ENCODE measurements at places on chromosomes 6 and 20.

DNA sequence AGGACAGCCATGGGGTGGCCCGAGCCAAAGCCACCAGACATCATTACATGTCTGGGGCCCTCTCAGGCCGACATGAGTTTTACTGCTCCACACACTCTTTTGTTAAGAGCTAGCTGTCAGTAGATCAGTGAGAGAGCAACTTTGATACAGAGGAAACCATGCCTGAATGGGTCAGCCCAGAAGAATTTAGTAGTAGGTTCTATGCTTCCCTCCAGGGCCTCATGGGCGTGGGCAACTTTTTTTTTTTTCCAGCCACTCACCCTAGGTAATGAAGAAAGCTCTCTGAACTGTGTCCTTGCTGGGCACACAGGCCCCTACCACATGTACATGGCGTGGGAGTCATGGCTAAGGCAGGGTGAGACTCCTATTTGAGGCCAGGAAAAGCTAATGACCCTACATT is 38.8 kb downstream of the HLA-F start:
- no peak for DNase-seq

DNA sequence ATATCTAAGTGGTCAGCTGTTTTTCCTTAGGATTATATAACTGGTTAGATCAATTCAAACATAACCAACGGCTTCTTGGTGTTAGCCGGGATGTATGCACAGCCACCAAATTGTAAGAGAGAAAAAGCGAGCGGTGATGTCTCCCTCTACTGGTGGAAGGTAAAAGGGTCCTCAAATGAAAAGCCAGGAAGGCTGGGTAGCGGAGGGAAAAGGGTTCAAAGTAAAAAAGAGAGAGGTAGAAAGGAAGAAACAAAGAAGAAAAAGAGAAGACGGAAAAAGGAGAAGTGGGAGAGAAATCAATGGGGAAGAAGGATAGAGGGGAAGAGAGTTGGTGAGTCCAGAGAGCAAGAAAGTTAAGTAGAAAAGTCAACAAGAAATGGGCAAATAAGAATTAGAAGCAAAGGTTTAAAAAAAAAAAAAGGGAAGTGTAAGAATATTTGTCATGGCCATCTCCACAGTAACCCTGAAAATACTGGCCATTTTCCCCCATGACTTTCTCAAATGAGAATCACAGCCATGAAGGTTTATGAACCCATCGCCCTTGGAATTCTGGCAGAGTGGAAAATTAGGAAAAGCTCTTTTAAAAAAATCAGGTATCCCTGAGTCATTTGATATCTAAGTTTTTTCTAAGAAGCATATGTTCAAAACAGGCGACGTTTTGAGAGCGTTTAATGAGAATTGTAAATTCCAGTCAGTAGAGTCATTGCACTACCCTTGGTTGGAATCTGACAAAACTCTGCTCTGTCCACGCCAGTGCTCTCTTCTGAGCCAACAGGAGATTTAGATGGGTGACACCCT is 155.6 kb upstream of the SNX9 start:
- peak; percentile 34 for DNase-seq

- no peak for DNase-seq
These were observed 129.0 kb downstream of the SULF2 start for GRCh38 chr20:47656318-47656717.

- no peak for DNase-seq
These were observed 17.5 kb upstream of the MRGBP start for GRCh38 chr20:62778601-62779416.

DNA sequence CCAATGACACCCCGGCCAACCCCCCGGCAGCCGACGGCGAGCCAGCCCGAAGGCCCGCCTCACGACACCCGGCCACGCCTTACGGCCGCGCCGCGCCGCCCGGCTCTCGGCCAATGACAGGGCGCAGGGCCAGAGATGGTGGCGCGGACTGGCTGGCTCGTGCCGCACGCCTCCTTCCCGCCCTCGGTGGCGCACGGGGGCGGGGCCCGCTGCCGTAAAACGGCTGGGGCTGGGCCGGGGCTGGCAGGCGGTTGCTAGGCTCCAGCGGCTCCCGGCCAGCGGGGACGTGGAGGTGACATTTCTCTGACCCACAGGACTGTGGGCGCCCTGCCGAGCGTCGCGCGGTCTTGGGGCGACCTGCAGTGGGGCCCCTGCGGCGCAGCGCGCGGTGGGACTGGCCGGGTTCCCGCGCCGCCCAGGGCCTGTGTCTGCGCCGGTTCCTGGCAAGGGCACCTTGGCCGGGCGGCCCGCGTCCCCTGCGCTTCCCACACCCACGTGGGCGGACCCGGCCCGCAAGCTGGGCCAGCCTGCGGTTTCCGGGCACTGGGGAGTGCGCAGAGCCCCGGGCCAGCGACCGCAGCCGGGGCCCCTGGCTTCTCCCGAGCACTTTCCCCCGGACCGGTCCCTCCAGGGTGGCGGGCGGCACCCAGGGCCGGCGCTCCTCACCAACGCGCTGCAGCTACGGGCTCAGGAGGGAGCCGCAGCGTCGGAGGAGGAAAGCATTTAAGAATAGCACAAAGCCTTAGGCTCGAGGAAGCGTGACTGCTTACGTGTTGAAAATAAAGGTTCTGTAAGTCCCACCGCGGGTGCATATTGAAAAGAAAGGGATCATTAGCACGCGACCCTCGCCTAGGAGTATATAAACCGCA is at the start of gene MPC1:
Gene MPC1 (minus strand): TSS at position 8 of the 869 bp plus-strand sequence. CDS start 64 bp downstream, outside the sequence.
- peak; percentile 76 for DNase-seq

- no peak for DNase-seq
These were observed 50.7 kb downstream of the NOX3 start for GRCh38 chr6:155404937-155405336.

DNA sequence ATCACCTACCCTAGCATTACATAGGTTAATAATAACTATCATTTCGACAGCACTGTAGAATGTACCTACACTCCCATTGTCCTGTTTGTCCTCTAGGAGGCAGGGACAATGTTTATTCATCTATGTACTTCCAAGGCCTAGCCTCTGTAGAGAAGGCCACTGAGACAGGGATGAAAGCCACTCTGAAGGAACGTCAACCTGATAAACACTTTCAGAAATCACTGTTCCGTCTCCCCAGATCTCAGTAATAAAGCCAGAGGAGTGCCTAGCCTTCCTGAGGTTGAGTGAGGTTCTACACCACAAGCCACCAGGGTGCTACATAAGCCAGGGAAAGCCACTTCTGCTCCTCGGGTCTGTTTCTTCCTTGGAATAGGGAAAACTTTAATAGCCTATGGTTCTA is 44.8 kb downstream of the POPDC3 start:
- no peak for DNase-seq

- no peak for DNase-seq
These were observed 5.1 kb downstream of the BLOC1S5 start for GRCh38 chr6:8059129-8059528.

- DNase-seq = no peak
These were observed 84.6 kb downstream of the PHACTR1 start for GRCh38 chr6:12801141-12801540.

- DNase-seq = peak; percentile 63
These were observed 38.7 kb downstream of the GNAS start for GRCh38 chr20:58891086-58891717.

- DNase-seq = no peak
These were observed 205.6 kb downstream of the UST start for GRCh38 chr6:148952147-148953035.

DNA sequence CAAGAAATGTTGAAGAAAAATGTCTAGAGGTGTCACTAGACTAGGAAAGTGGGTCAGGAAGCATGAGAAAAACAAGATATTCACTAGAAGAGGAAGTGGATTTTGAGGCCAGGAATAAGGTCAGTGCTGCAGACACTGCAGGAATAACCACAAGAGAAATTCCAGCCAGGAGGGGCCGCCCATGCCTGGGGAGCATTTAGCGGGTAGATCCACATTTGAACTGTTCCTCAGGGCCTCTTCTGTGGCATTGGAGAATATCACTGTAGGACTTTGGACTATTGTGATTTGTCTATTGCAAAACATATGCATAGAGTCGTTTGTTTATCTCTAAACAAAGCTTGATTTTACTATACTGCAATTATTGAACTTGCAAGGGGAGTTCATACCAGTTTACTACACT is 49.6 kb upstream of the CCDC28A start:
- no peak for DNase-seq

- DNase-seq = no peak
These were observed 11.5 kb upstream of the SCP2D1 start for GRCh38 chr20:18802012-18802634.

DNA sequence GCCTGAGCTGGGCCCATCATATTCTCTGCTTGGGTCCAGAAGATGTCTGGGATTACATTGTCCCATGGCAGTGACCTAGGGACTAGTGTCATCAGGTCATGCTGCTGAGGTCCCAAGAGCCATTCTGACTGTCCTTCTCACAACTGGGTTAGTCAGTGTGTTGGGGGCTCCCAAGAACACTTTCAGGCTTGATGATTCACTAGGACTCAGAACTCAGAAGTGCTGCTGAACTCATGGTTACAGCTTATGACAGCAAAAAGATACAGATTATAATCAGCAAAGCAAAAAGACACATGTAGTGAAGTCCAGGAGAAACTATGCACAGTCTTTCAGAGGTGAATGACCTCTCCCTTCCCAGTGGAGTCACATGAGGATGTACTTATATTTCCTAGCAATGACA is 107.8 kb downstream of the SYNE1 start:
- DNase-seq = no peak

DNA sequence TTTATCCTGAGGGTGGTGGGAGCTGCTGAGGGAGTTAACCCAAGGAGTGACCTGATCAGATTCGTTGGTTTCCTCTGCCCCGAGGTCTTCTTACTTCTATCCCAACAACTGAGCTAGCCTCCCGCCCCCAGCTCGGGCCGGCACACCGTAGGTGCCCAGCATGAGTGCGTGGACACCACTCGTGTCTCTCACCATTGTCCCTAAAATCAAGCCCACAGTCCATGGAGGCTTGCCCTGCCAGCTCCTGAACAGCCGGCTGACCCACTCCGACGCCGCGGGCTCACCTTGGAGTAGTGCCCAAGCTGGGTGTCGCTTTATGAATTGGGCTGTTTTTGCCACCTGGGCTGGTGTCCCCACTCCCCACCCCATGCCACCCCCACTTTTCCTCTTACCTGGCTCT is 59.0 kb upstream of the CCDC167 start:
- DNase-seq = no peak

DNA sequence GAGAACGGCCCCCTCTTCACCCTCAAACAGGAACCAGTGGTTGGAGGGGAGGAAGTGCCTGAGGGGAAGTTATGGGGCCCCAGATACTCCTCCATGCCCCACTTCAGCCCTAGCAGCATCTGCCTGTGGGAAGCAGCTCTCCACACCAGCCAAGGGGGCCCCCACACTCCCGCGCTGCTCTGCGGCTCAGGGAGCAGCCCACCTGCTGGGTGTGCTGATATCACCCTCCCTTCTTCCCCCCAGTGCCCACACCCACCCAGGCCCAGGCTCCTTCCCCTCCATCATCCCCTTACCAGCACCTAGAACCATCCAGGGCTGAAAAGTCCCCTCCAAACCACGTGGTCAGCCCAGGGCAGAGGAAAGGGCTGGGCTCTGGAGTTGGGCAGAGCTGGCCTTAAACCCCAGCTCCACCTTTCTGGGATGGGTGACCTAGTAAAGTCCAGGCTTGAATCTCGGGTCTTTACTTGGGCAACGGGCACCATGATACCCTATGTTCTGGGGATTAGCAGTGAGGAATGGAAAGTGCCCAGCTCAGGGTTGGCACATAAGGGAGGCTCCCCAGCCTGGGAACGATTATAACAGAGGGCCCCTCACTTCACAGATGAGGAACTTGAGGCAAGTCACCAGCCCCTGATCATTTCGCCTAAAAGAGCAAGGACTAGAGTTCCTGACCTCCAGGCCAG is 663 bp downstream of the LST1 start:
- DNase-seq = no peak

DNA sequence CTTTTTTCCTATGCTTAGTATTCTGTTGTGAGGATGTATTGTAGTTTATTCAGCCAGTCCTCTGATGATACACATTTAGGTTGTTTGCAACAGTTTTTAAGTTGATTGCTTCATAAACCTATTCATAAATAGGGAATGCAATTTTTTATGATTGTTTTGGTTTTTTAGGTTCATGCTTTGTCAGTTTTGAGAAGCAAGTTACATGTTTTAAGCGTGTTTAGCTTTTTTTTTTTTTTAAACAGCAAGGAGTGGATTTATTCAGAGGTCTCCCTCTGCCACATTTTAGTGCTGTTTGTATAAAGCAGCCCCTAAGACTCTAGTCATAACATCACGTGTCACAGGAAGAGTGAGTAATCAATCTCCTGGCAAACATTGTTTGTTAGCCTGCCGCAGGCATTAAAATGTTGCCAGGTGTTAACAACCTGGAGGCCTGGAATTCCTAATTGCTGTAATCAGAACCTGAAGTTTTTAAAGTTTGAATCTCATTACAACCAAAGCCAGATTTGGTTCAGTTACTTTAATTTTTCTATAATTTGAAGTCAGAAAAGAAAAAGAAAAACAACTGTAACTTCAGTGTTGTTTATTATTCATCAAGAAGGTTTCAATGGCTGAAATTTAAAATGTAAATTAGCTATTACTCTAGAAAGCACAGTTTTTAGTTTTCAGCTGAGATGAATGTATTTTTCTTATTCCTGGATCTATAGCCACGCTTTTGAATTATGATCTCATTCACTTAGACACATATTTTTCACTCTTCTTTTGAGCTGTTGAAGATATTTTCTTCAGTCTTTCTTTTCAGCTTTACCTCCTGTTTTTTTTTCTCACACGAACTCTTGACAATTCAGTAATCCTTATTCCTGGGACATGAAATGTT is 59.2 kb downstream of the KCNS1 start:
- no peak for DNase-seq

DNA sequence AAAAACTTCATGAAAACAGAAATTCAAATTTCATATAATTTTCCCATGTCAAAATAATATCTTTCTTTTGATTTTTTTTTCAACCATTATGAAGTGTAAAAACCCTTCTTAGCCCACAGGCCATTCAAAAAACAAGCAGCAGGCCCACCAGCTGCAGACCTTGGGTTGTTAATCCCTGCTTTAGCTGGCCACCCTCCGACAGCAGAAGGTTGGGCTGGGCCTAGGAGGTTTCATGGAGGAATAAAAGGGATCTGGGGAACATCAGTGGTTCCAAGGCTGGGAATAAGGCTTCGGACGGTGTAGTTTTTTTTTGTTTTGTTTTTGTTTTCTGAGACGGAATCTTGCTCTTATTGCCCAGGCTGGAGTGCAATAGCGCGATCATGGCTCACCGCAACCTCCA is 3.6 kb upstream of the HSP90AB1 start:
- no peak for DNase-seq

DNA sequence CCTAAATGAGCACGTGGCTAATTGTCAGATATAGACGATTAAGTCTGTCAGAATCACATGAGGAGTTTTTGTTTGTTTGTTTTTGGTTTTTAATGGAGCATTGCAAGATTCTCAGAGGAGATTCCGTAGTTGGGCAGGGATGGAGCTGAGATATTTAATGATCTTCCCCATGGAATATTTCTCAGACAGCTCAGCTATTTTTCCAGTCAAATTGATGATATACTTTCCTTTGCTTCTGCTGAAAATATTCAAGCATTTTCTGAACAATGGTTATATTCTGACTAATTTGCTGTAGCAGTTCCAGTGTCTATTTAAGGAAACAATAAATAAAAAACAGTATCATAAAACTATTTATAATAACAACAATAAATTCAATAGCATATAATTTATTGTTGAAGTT is 348.4 kb downstream of the KIF16B start:
- no peak for DNase-seq
